Right cardiac atrium (tissue), 5 donors: ENCODE measurements at places on chromosomes 16 and 17. TPM values are rescaled to one million over a fixed set of nuclear protein-coding genes. Genes with fewer than 3 reads are reported as not detected.

GRCh38 chr17:44118427-44119050 is 4.9 kb downstream of the HDAC5 start:
- DNase-seq = no peak

GRCh38 chr17:35784895-35785294 is 10.5 kb downstream of the MMP28 start:
- DNase-seq = no peak

GRCh38 chr16:76535-77272 is 1.3 kb upstream of the MPG start:
- DNase-seq = peak; percentile 92

RSKR gene
- 4.7 TPM for total RNA-seq

DNA sequence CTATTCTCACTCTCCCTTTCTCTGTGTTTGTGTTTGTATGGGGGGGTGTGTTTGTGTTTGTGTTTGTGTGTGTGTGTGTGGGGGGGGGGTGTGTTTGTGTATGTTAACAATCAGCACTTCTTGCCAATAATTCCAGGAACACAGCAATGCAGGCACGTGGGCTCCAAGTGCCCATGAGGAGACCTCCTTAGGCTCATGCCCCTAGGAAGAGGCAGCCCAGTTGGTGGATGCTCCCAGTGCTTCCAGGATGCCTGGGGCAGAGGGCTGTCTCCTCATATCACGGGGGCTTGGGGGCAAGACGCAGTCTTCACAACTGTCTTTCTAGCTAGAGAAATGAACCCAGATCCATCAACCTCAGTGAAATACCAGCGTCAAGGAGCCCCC is 9.9 kb downstream of the ABR start:
- no peak for DNase-seq

DNA sequence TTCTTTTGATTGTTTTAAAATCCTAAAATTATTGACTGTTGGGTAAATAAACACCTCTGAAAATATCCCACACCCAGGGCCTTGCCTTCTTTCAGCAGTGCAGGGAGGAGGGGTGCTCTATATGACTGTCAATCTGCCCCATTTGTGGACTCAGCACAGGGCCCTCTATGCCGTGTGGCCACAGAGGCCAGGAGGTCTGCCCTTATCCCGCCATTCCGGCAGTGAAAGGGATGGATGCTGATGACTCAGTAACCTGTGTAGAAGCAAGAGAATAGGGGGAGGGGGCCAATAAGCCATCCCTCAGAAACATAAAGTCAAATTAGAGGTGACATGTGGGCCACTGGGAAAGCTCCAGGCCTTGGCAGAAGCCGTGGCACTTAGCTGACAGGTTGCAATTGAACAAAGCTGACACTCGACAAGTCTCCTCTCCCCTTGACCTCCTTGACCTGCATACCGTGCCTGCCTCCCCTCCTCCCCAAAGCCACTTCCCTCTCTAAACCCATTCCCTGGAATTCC is 281.4 kb upstream of the DYNLRB2 start:
- DNase-seq = no peak

- no peak for DNase-seq
Observed at GRCh38 chr17:64773836-64774761, 112.0 kb upstream of the SMURF2 start.

DNA sequence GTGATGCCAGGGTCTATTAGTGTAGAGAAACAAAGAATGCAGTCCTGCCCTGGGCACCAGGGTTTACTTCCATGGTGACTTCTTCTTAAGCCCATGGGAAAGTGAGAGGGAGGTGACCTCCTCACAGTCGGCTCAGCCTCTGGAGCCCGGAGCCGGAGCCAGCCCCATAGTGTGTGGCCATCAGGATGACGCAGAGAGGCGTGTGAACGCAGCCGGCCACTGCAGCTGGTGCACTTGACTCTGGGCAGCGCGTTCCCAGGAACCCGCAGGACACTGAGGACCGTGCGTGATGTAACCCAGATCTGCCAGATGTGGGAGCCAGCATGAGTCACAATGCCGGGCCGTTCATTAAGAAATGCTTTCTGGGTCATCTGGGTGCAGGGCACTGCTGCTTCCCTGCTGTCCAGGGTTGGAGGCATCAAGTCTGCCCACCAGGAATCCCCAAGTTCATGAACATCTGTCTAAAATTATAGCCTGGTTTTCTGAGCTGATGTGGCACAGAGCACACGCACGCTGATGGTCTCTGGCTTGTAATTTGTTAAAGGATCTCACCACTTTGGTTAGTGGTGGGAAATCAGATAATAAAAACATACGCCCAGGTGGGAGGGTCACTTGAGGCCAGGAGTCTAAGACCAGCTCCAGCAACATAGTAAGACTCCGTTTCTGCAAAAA is 114.1 kb downstream of the PITPNC1 start:
- peak; percentile 95 for DNase-seq

BICDL2 gene
- not detected for total RNA-seq

BCAR1 gene
- total RNA-seq = 67.9 TPM

OR4D1 gene
- total RNA-seq = not detected

DNA sequence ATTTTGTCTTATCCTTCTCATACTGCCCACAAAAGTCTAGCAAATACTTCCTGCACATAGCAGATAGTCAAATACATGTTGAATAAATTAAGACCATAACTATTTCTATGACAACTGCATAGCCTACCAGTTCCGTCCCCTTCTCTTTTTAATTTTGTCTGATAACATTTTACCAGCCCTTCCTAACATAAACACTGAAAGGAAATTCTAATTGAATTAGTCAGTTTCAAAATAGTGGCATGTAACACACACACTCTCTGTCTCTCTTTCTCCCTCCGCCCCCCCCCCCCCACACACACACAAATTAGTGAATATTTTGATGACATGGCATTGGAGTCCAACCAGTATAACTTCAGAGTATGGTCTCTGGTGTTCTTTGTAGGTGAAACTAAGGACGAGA is 41.8 kb downstream of the TNRC6C start:
- no peak for DNase-seq

ACSM5 gene
- 2.8 TPM for total RNA-seq

BEAN1 gene
- total RNA-seq = 0.79 TPM

ASGR2 gene
- total RNA-seq = not detected

OR1F1 gene
- not detected for total RNA-seq

KIF19 gene
- total RNA-seq = 0.25 TPM

DNA sequence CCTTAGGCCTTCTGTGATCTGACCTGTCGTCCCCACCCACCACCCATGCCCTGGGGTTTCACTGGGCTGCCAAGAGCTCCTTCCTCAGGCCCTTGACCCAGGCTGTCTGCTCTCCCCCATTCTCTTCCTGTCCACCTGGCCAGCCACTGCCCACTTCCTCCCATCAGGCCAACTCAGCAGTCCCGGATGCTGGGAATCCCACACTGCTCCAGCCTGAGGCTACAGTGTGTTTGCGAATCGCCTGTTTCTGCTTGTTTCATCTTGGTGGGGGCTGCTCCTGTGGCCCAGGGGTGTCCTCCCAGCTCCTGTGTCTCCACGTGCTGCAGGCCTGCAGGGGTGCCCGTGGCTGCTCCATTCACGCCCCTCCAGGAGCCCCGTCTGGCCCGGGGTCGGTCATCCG is 839 bp upstream of the METRN start:
- no peak for DNase-seq
